ENCODE measurements at places on chromosomes 7 and 10. TPM values are rescaled to one million over a fixed set of nuclear protein-coding genes. Genes with fewer than 3 reads are reported as not detected.

NUTM2A gene
- 3.8 TPM for polyA plus RNA-seq

POLR2J2 gene
- polyA plus RNA-seq: 2.2 TPM

CYP2C9 gene
- 0.18 TPM for polyA plus RNA-seq

RBM17 gene
- 149 TPM for polyA plus RNA-seq

SLC13A1 gene
- polyA plus RNA-seq: 0.15 TPM

UPK3B gene
- polyA plus RNA-seq: 1.0 TPM

Data from spinal cord (tissue), 10 donors.